ENCODE measurements at places on chromosomes 16 and 17.

DNA sequence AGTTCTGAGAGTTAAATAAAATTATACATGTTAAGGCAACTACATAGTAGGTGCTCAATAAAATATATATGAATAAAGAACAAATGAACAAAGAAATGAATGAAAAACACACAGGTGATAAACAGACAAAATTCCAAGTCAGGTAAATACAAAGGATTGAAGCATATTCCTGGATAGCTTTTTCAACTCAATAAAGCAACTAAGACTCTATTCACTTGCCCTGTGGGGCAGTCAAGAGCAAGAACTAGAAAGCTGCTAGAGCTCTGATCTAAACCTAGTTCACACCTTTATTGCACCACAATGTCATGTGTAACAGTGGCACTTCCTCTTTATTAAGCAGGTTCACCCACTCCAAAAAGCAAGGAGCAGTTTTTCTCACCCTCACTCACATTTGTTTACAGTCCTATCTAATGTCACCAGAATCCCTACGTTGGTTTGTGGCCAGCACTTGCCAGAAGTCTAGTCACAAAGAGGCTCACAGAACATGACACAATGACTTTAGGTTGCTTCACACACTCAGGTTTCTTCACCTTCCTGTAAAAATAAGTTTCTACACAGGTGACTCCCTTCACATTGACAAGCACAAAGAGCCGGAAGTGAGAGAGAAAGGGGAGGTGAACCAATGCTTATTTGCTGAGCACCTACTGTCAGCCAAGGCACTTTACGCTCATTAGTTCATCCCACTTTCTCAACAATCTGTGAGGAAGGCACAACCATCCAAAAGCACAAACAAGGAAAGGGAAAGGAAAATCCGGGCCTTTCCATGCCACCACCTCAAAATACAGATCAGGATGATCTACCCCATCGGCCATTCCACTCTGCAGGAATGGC is 70.8 kb downstream of the XPO6 start:
- DNase-seq, result no peak

DNA sequence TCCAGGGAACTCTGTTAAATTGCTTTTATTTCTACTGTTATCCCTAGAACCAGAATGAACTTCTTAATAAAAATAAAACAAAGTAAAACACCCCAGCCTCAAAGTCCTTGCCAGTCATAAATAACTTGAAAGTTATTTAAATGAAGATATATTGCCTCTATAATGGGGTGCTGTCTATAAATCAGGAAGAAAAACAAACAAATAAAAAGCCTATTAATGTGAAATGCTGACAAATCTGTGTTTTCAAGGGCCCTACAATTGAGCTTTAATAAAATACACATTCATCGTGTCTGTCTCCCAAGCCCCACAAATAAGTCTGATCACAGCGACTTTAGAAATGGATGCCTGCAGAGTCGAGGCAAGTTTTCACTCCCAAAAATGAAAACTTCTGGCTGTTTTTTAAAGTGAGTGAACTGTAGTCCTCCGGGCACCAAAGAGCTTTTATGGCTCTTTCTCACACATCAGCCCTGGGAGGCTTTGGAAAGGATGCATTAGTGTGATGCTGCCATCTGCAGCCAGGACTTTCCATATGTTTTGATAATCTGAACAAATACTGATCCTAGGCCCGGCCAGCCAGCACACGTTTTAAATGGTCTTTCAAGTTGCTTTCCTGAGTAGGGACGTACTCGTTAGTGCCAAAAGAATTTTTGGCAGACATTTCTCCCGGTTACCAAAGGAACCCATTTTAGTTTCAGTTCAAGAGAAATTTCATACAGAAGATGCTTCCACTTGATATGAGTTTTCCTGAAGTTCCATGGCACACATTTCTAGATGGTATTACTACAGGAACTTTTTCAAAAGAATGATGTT is 16.3 kb downstream of the NACA2 start:
- no peak for DNase-seq

GRCh38 chr17:42750739-42751344 is 6.0 kb upstream of the EZH1 start:
- DNase-seq, result no peak

- DNase-seq, result no peak
Observed at GRCh38 chr16:9666834-9667480, 515.3 kb downstream of the GRIN2A start.

DNA sequence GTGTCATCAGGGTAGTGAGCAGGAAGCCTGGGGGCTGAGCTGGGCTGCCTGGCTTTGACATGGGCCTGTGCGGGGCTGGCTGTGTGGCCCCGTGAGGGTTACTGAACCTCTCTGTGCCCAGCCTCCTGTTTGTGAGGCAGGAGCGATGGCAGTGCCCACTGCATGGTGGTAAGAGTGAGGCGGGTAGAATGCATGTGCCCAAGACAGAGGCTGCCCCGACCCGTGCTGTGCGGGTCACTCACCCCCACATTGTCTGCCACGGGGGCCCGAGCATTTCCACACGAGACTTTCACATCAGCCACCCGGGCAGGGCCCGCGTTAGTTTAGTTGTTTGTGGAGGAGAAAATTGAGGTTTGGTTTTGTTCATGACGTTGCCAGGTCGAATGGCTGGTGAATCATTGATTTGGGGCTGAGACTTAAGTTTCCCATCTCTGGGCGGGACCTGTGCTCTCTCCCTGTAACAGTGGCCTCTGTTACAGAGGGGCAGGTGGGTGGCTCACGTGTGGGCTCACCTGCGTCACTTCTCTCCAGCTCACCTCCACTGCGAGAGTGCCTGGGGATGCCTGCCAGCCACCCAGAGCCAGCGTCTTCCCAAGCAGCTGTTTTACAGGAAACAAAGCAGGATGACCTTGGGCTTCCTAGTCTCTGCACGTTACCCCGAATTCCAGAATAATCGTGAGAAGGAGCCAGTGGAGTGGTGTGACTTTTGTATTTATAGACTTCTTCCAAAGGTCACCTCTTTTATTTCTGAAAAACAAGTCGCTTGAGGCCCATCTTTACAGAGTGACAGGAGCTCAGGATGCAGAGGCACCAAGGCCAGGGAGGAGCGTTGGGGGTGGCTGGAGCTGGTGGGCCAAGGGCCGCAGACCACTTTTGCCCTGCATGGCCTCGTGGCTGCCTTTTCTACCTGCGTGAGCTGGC is 150.6 kb downstream of the RPTOR start:
- DNase-seq, result no peak

DNA sequence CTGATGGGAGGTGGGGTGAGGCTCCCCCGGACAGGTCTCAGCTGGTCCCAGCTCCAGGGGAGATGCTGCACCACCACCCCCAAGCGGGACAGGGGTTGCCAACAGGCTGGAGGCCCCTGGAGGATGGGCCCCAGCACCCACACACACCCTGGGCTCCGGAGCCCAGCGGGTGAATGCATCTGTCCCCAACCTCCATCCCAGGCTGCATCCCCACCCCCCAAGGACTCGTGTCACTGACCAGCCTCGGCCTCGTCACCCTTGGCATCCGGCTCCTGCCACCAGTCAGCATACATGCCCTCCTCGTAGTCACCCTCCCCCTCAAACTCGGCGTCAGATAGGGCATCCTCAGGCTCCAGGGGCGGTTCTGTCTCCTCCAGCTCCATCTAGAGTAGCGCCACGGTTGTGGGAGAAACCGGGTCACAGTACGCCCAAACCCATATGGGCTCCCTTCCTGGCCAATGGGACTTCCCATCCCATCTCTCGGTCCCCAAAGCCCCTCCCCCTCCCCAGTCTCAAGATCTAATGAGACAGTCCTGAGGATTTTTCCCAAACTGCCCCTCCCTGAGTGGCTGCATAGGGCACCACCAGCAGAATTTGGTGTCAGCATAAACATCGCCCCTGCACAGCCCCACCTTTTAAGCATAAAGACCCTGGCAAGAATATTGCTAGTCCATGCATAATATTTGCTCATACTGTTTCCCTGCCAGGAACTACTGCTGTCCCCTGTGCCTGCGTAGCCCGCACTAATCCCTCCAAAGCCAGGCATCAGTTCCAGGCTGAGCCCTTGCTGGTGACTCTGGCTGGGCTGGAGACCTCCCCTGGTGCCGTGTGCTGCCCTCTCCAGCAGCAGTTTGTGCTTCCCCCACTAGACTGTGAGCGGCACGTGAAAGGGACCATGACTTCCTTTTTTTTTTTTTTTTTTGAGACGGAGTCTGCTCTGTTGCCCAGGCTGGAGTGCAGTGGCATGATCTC is 8.4 kb downstream of the P3H4 start:
- no peak for DNase-seq

All from left cardiac atrium (tissue), 4 donors.